ENCODE measurements at places on chromosomes 6 and 20. TPM values are rescaled to one million over a fixed set of nuclear protein-coding genes. Genes with fewer than 3 reads are reported as not detected.

DNA sequence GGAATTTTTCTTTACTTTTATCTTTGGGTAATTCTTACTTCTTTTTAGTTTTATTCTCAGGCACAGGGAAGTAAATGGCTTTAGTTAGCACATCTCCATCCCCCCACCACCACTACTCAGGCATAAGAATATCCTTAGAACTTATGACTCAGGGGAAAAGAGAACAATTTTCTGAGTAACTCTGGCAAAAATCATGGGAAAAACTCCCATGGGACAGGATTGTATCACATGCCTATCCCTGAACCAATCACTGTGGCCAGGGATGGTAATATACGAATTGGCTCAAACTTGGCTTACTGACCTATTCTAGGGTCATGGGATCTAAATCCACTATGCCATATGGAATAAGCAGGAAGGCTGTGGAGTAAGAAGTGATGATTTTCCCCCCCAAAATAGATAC lies 339.1 kb downstream of the BTBD3 start:
- no peak for DNase-seq

DNA sequence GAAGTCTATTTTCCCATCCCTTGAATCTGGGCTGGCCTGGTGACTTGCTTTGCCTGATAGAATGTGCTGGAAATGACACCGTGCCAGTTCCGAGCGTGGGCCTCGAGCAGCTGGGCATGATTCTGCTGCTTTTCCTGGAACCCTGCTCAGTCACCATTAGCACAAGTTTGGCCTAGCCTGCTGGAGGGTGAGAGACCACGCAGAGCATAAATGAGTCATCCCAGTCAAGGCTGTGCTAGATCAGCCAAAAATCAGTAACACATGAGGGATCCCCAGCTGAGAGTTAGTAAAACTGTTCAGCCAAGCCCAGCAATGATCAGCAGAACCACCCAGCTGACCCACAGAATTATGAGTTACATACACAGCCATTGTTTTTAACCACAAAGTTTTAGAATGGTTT lies 74.8 kb upstream of the TOP1 start:
- DNase-seq, result no peak

GRCh38 chr20:56779452-56780143 lies 150.5 kb downstream of the TFAP2C start:
- no peak for DNase-seq

GRCh38 chr20:3473944-3474343 lies 3.1 kb downstream of the ATRN start:
- DNase-seq, result peak; percentile 68

DNA sequence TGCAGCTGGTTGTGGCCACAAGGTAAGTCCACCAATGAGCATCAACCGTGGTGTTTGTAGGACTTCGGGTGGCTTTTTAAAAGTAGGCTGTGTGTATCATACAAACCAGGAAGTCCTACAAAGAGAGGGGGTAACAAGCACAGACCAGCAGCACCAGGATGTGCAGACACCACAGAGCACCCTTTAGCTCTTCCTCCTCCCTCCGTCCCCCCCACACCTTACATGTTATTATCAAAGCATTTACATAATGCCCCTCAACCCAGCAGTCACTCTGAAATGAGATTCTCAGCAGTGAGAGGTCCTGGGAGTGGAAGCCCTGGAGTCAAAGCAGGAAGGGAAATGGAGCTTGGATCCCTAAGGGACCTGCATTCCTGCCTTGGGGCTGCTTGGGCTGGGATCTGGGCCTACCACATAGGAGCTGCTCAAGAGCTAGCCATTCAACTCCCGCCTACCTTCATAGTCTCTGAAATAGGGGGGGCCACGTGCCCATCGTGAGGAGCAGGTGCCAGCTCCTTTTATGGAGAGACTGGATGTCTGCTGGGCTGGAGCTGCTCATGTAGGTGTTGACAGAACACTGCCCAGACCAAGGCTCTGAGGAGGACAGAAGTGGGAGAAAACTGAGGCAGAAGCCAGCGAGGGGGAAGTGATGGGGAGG lies 90.6 kb downstream of the PSMB1 start:
- no peak for DNase-seq

GRCh38 chr6:31359581-31359980 lies 2.6 kb upstream of the HLA-B start:
- DNase-seq, result no peak

- DNase-seq, result no peak
These were observed 110.9 kb upstream of the SLC22A16 start for GRCh38 chr6:110587328-110587727.

- no peak for DNase-seq
These were observed 48.9 kb downstream of the PIGU start for GRCh38 chr20:34628026-34628425.

- DNase-seq, result no peak
These were observed 34.3 kb downstream of the PRDM1 start for GRCh38 chr6:106120406-106120805.

DNA sequence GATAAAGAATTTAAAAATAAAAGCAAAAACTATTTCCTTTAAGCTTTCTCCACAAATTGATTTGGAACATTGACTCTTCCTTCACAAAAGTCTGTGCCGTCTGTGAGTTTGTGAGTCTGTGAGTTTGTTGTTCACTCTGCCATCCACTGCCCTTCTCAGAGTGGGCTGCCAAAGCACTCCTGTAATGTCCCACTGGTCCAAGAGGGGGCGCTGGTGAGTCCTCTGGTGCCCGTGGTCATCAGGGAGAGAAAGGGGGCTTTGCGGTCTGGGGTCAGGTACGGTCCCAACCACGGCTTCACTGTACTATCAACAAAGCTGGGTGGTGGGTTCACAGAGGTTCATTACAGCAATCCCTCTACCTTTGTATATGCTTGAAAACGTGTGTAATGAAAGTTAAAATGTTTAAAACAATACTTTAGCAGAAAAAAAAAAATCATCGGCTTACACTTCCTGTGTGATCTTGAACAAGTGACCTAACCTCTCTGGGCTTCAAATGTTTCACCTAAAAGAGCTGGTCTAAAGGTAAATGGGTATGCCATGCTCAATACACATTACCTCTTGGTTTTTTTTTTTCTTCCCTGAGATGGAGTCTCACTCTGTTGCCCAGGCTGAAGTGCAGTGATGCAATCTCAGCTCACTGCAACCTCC lies 5.6 kb upstream of the ANKRD60 start:
- no peak for DNase-seq

- DNase-seq, result no peak
These were observed 6.0 kb downstream of the HLA-C start for GRCh38 chr6:31265926-31266325.

GRCh38 chr20:49431329-49431728 lies 51.1 kb downstream of the KCNB1 start:
- DNase-seq, result no peak

GRCh38 chr6:132380358-132381029 lies 20.8 kb downstream of the MOXD1 start:
- no peak for DNase-seq

DNA sequence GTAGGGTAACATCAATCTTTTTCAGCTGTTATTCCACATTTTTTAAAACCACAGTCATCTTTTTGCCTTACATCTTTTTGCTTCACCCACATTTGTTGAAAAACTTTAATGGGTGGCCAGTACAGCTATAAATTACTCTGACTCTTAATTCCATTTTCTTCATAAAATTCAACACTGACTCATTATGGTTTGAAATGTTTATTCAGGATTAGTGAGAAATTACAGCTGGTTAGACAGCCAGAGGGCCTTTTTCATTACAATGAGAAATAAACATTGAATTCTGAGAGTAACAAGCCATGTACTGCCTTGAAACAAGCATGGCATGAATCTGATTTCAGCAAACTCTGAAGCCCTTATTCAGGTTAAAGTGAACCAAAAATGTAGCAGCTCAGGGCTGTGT lies 19.5 kb downstream of the NDUFAF4 start:
- DNase-seq, result no peak

DNA sequence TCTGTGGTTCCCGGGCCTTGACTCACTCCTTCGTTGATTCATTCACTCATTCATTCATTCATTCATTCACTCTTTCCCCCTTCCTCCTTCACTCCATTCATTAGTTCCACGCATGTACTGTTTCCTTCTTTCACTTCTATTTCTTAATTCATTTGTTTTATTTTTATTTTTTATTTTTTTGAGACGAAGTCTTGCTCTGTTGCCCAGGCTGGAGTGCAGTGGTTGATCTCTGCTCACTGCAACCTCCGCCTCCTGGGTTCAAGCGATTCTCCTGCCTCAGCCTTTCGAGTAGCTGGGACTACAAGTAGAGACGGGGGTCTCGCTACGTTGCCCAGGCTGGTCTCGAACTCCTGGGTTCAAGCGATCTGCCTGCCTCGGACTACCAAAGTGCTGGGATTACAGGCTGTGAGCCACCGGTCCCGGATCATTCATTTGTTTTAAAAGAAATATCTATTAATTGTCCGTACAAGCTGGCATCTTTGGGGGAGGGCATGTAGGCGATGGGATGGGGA lies 427 bp upstream of the NFKBIE start:
- no peak for DNase-seq

GRCh38 chr6:1057490-1058135 lies 254.3 kb upstream of the FOXQ1 start:
- no peak for DNase-seq

GRCh38 chr20:4108495-4109306 lies 93.3 kb upstream of the RNF24 start:
- DNase-seq, result no peak

GRCh38 chr6:106609699-106610098 lies 19.6 kb downstream of the RTN4IP1 start:
- DNase-seq, result no peak

GRCh38 chr6:127641905-127642304 lies 64.9 kb downstream of the C6orf58 start:
- no peak for DNase-seq

DNA sequence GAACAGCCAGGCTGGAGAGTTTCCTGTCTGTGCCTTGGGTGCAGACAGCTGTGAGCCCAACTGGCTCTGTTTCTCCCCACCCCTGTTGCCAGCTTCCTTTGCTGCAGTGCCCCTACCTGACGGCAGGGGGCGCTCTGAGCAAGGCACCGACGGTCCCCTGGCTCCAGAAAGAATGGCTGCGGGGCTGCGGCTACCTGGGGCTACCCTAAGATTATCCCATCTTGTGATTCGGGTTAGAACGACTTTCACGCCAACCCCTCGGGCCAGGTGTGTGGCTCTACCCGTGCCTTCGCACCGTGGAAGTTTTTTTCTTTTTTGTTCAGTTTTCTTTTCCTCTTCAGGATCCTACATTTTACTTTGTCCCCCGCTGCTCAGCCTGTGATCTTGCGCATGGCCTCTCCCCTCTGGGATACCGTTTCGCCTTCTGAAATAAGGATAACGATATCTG lies 33.4 kb upstream of the AAR2 start:
- peak; percentile 74 for DNase-seq

DNA sequence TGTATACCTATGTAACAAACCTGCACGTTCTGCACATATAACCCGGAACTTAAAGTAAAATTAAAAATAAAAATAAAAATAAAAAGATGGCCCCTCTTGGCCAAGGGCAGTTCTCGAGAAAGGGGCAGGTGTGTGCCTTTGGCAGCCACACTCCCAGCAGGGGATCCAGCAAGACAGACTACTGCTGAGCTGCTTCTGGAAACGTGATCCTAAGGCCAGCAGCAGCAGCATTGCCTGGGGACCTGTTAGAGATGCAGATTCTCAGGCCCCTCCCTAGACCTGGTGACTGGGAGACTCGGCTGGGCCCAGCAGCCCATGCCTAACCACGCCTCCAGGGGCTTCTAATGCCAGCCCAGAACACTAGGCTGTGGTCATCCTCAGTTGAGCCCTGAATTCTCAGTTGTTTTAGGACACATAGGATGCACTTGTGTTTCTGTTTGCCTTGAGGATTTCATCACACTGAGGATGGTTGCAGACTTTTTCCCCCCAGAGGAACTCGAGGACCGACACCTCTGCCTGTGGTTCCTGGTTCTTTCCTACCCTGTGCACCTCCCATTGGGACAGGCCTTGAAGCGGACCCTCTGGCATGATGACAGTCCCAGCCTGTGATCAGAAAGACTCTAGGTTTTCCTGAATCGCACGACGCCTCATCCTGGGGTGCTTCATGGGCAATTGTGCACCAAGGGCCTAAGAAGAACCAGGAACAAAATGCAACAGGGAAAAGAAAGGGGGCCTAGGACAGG lies 105.9 kb downstream of the TOX2 start:
- DNase-seq, result peak; percentile 33

- peak; percentile 41 for DNase-seq
These were observed 1.8 kb upstream of the CTSZ start for GRCh38 chr20:59008715-59009336.

DNA sequence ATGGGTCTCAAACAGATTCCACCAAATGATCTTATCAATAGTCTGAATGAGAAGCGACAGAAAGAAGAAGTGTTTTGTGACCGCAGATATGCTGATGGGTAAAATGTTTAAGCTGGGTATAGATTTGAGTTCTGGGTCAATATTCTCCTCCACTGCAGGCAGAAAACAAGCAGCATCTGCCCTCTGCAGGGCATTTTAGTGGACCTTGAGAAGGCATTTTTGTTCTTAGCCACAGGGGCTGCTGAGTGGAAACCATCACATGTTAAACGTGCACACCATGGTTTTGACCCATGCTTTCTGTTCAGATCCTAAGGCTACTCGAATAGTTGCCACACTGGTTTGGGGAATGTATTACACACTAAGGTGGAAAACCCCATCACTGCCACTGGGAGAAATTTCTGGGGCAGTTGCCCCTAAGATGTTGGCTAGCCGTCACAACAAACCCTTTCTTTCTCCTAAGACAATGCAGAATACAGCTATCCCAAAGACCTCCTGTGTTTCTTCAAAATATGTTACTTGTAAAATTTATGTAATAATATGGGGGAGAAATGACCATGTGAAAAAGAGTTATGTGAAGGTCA lies 5.5 kb downstream of the POU3F2 start:
- no peak for DNase-seq

GRCh38 chr20:19986419-19986818 lies 30.7 kb upstream of the NAA20 start:
- no peak for DNase-seq

DNA sequence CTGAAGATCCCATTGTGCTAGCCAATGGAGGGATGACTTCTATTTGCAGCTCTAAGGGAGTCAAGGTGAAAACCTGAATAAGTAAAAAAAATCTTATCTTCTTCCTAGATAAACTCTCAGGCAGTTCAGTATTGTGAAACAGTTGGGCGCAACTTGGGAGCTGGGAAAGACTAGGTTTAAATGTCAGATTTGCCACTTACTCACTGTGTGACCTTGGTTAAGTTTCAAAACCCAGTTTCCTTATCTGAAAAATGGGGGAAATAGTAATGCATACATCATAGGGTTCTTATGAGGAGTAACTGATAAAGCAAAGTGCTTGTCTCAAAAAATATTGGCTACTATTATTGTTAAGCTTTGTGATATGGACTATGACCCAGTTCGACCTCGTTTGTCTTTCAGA lies 88.8 kb downstream of the CD83 start:
- DNase-seq, result no peak

The UNC93A gene
- total RNA-seq, result 5.3 TPM

The SLC52A3 gene
- 0.18 TPM for total RNA-seq

The C6orf163 gene
- 1.2 TPM for total RNA-seq

The PABPC1L gene
- 37.3 TPM for total RNA-seq

The MYMX gene
- not detected for total RNA-seq

The CNR1 gene
- 0.23 TPM for total RNA-seq

The HLA-DOB gene
- not detected for total RNA-seq

The COL19A1 gene
- 0.10 TPM for total RNA-seq

The CALHM4 gene
- total RNA-seq, result not detected
